ENCODE measurements at places on chromosomes 12 and 14.

DNA sequence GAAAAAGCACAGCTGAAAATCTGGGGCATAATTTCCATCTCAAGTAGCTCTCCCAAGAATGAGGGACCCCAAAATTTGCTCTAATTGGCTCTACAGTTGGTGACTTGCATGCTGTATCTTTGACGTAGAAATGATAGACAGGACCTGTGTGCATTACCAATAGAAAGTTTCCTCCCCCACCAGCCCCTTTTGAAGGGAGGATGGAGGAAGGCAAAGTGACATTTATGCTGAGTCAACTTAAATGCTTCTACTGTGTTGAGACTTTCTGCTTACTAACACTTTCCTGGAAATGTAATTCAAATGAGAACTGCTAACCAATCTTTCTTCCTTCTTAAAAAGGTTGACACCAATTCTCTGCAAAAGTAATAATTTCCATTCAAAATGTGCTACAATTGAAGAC, 31.9 kb downstream of the TSPAN8 start:
- no peak for DNase-seq

- peak; percentile 76 for DNase-seq
Measured at GRCh38 chr14:65303190-65303898, 109.2 kb upstream of the FUT8 start.

- DNase-seq: no peak
Measured at GRCh38 chr14:64440494-64440893, 24.8 kb upstream of the AKAP5 start.

GRCh38 chr14:75752086-75752485, 91.0 kb downstream of the TTLL5 start:
- DNase-seq: no peak

DNA sequence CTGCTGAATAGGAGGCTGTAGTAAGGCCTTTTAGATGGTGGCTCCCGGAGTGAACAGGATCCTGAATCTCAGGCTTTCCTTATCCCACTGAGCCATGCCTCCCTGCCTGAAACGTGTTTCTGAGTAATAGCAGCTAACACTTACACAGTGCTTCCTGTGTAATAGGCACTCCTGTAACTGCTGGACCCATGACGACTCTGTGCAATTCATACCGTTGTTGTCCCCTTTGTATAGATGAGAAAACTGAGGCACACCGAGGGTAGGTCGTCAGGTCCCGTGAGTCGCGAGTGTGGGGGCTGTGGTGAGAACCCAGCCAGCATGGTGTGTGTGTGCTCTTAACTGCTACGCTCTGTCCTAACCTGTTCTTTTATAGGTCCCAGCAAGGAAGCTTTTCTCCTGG, 193.6 kb downstream of the CACNA1C start:
- no peak for DNase-seq

DNA sequence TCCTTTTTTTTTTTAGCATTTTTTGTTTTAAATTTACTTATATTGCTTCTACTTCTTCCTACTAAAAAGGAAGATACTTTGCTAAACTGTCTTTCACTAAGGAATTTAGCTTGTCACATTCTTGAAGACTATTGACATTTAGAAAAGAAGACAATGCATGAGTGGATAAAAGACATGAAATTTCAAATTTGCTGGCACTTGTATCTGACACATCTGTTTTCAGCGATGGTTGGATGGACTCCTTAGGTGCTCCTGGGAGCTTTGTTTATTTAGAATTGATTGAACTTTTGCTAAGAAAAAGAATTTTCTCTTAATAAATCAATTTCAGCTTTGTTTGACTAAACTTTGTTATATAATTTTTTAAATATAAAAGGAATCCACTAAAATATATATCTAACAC, 3.3 kb upstream of the KERA start:
- no peak for DNase-seq

DNA sequence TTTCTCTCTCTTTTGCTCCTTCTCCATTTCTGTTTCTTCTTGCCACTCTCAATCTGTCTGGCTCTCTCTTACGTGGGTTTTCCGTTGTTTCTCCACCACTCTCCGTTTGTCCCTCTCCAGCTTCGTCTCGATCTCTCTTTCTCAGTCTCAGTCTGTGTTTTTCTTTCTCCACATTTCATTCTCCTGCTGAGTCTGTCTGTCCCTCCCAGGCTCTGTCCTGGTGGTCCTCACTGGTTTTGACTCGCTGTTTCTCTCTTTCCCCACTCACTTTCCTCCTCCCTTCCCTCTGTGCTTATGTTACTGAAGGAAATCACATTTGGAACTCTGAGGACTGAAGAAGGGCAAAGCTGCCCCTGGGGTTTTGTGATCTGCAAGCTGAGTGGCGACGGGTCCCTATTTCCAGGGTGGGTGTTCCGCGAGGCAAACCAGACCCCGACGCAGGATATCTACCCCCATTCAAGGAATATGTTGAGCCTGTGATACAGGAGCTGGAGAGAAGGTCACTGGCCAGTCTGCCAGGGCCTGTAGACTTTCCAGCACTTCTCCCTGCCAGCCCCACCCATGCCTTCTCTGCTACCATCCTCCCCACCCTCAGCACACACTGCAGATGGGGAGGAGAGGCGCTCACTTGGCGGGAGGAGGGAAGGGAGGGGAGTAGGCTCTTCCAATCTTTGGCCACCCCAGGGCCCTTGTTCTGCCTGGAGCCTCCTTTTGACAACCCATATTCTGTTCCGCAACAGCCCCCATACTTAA, 102.7 kb upstream of the MAP1LC3B2 start:
- DNase-seq: no peak

- no peak for DNase-seq
Measured at GRCh38 chr12:101238306-101238705, 28.3 kb upstream of the SLC5A8 start.

- no peak for DNase-seq
Measured at GRCh38 chr12:106758349-106759110, 16.0 kb upstream of the RIC8B start.

- DNase-seq: peak; percentile 36
Measured at GRCh38 chr12:64792128-64792527, 32.3 kb upstream of the TBC1D30 start.

Data from kidney tubule cell (primary cell).